Uterus (tissue), 4 donors: ENCODE measurements at places on chromosomes 3 and 15. TPM values are rescaled to one million over a fixed set of nuclear protein-coding genes. Genes with fewer than 3 reads are reported as not detected.

The ZSCAN2 gene
- 1.8 TPM for total RNA-seq

The KNG1 gene
- total RNA-seq = not detected

The GNAT1 gene
- total RNA-seq = not detected

The ATP2C1 gene
- total RNA-seq = 33.2 TPM

The CCK gene
- not detected for total RNA-seq

The KNL1 gene
- not detected for total RNA-seq

GRCh38 chr3:16828815-16829214 is 55.9 kb upstream of the PLCL2 start:
- H3K4me1 ChIP-seq = no peaks in the 10 kb centered on the region
- no peaks in the 10 kb centered on the region for H3K36me3 ChIP-seq
- no peak overlapping the region for H3K27ac ChIP-seq
- no peaks in the 10 kb centered on the region for H3K27me3 ChIP-seq
- DNase-seq = no peak

- H3K27ac ChIP-seq = peak overlapping the region; percentile 39
- H3K4me1 ChIP-seq = no peaks in the 10 kb centered on the region
- no peak for DNase-seq
- H3K4me3 ChIP-seq = no peak overlapping the region
Measured at GRCh38 chr3:140395134-140396075, 282.5 kb upstream of the TRIM42 start.

DNA sequence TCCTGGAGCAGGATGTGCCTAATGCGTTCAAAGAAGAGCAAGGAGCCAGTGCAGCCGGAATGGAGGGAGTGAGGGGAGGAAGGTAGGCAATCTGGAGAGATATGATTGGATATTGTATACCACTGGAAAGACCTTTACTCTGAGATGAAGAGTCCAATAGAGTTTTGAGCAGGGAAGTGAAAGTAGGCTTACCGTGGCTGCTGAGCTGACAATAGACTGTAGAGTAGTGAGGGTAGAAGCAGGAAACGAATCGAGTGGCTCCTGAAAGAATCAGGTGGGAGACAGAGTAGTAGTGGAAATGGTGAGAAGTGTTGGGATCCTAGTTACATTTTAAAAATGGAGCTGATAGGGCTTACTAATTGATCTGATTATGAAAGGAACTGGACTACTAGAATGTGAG is 51.8 kb upstream of the NUDT16 start:
- H3K27me3 ChIP-seq = no peaks in the 10 kb centered on the region
- no peak overlapping the region for H3K27ac ChIP-seq
- H3K4me1 ChIP-seq = no peaks in the 10 kb centered on the region
- DNase-seq = no peak

- H3K27me3 ChIP-seq = no peaks in the 10 kb centered on the region
- H3K4me3 ChIP-seq = no peak overlapping the region
- DNase-seq = no peak
- no peaks in the 10 kb centered on the region for H3K36me3 ChIP-seq
- no peaks in the 10 kb centered on the region for H3K4me1 ChIP-seq
Measured at GRCh38 chr15:47908486-47908885, 191.2 kb downstream of the SEMA6D start.

DNA sequence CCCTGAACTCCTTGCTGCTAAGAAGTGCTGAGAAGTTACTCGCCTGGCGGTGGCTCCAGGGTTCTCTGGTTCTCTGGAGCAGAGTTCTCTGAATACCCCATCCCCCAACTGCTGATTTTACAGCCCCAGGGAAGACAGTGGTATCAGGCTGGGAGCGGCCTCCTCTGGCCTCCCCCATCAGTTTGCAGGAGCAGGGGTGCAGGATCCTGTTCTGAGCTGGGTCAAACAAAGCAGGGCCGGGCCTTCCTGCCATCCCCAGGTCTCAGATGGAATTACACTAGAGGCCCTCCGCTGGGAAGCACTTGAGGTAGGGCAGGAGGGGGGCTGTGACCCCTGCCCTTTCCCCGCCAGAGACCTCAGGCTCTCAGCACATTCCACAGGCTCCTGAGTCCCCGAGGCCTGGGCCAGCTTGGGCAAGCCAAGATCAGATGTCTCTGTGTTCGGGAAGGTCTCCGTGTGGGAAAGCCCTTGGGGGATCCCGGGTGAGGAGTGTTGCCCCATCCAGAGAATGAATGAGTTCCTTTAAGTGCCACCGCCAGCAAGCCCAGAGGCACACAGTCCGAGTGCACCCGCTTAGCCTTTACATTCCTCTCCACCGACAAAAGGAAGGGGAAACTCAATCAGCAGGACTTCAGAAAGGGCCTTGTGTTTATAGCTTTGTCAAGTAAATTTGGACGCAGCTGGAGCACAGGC is 149.9 kb downstream of the LRRK1 start:
- no peaks in the 10 kb centered on the region for H3K4me1 ChIP-seq
- DNase-seq = peak; percentile 15
- no peaks in the 10 kb centered on the region for H3K36me3 ChIP-seq
- H3K4me3 ChIP-seq = no peak overlapping the region

GRCh38 chr3:111333642-111334041 is 208.4 kb upstream of the CD96 start:
- no peaks in the 10 kb centered on the region for H3K4me1 ChIP-seq
- H3K4me3 ChIP-seq = no peak overlapping the region
- no peak overlapping the region for H3K27ac ChIP-seq

- H3K27me3 ChIP-seq = no peaks in the 10 kb centered on the region
- H3K4me3 ChIP-seq = peak within 1 kb of the TSS; percentile 61
- H3K36me3 ChIP-seq = no peaks in the 10 kb centered on the region
- H3K4me1 ChIP-seq = no peaks in the 10 kb centered on the region
- H3K27ac ChIP-seq = peak within 1 kb of the TSS; percentile 80
- DNase-seq = peak; percentile 64
Measured at GRCh38 chr3:52533623-52534280, at the start of gene NT5DC2. Gene NT5DC2 (minus strand): TSS chr3:52533857. CDS start chr3:52533737, 120 bp downstream.

DNA sequence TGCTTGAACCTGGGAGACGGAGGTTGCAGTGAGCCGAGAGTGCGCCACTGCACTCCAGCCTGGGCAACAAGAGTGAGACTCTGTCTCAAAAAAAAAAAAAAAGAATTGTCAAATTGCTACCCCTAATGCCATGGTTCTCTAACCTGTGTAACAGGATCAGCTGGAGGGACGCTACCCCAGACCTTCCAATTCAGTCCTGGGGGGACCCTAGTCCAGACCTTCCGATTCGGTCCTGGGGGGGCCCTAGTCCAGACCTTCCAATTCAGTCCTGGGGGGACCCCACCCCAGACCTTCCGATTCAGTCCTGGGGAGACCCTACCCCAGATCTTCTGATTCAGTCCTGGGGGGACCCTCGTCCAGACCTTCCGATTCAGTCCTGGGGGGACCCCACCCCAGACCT is 29.8 kb upstream of the MUC20 start:
- H3K4me1 ChIP-seq = no peaks in the 10 kb centered on the region
- no peaks in the 10 kb centered on the region for H3K27me3 ChIP-seq
- no peak overlapping the region for H3K4me3 ChIP-seq
- DNase-seq = no peak
- H3K36me3 ChIP-seq = no peaks in the 10 kb centered on the region
- H3K27ac ChIP-seq = no peak overlapping the region

DNA sequence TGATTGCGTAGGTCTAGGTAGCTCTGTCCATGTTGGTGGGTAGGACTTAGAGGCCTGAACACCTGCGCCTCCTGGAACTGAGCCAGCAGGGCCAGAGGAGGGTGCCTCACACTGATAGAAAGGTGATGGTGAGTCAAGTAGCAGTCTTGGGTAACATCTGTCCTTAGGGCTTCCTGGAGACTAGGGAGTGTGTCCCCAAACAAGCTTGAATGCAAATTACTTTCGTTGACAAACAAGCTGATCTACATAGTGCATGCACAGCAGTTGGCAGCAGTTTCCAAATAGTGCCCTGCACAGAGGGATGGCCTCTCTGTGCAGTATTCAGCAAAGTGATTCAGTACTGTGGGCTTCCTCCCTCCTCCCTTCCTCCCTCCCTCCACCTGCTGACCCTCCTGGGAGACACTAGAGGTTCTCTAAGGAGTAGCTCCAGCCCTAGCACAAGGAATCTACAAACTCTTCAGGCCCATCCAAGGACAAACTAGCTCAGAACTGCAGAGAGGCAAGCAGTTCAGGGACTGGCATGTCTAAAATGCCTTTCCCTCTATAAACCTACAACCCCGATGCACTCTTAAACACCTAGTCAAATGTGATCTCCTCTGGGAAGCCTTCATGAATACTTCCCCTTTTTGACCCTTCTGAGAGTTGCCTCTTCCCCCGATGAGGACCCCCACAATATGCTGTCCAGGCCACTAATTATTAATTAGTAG is 61.0 kb downstream of the TLE3 start:
- H3K4me3 ChIP-seq = no peak overlapping the region
- DNase-seq = no peak
- H3K27ac ChIP-seq = no peak overlapping the region
- H3K36me3 ChIP-seq = no peaks in the 10 kb centered on the region
- no peaks in the 10 kb centered on the region for H3K4me1 ChIP-seq

GRCh38 chr15:57395292-57395691 is 19.0 kb downstream of the CGNL1 start:
- no peak overlapping the region for H3K4me3 ChIP-seq
- no peak overlapping the region for H3K27ac ChIP-seq
- no peaks in the 10 kb centered on the region for H3K4me1 ChIP-seq
- no peak for DNase-seq

GRCh38 chr15:62520887-62521286 is 355.8 kb upstream of the C2CD4B start:
- no peak overlapping the region for H3K4me3 ChIP-seq
- DNase-seq = no peak
- H3K4me1 ChIP-seq = no peaks in the 10 kb centered on the region
- H3K36me3 ChIP-seq = no peaks in the 10 kb centered on the region
- no peak overlapping the region for H3K27ac ChIP-seq
- H3K27me3 ChIP-seq = no peaks in the 10 kb centered on the region

DNA sequence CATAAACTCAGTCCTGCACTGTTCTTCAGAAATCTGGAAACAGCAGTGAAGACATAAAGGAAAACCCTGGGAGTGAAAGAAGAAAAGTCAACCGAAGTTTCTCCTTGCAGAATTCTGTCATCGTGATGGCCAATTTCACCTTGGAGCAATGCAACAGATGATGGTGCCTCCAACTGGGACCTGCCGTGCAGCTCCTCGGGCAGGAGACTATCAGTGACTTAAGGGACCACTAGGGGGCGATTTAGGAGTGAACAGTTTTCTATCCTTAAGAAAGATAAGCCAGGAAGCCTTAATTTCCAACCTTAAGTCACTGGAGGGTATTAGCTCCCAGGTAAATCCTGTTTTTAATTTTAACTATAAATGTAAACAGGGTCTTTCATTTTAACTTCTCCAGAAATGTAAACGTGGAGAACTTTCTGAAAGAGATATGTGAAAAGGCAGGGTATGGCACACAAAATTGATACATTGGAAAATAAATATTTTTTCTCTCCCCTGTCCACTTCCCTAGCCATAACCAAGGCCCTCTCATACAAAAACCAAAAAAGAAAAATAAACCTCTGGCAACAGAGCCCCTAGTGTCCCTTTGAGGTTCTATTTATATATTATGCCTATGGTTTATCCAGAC is 116.3 kb downstream of the PDZRN3 start:
- no peak overlapping the region for H3K4me3 ChIP-seq
- peak overlapping the region; percentile 93 for H3K27ac ChIP-seq
- no peaks in the 10 kb centered on the region for H3K27me3 ChIP-seq
- H3K36me3 ChIP-seq = no peaks in the 10 kb centered on the region
- DNase-seq = peak; percentile 66
